ENCODE measurements at places on chromosomes 13 and 19.

DNA sequence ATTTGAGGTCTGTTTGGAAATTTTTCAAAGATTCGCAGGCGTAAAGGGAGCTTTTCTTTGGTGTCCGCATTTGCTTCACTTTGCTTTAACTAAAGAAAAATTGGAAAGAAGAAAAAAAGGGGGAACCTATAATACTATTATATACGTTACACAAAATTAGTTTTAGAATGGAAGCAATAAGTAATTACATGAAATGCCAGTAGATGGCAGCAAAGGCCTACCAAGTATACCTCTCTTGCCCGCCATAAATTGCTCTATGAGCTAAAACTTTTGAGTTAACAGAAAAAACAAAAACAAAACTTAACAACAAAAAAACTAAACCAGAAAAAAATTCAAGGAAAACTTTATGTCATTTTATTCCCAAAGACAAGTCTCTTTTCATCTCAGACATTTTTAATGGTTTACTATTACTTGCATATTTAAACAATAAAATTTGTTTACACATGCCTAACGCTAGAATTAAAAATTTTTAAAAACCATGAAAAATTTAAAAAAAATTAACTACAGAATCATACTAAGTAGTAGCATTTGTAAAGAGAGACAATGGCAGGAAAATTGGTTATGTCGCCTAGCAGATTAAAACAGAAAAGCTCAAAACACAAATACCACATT is 271.4 kb downstream of the NALCN start:
- no peak for DNase-seq

- no peak for DNase-seq
Observed at GRCh38 chr13:47085346-47085745, 188.5 kb upstream of the HTR2A start.

DNA sequence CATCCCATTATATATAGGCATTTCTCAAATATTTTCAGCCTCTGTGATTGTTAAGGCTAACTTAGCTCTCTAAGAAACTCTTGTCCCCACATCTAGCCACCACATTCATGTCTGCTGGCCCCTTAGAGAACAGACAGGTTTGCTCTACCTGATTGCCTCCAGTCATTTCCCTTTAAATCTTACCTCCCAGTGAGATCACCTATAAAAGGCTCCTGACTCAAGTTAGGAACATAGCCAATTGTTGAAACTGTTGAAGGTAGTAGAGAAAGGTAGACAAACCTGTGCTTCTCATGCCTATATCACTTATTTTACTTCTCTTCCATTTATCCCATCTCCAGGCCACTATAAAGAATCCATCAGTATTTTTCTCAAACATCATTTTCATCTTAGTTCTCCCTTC is 771.4 kb downstream of the DIAPH3 start:
- no peak for DNase-seq

- no peak for DNase-seq
Observed at GRCh38 chr13:58883405-58883804, 1251.9 kb downstream of the PCDH17 start.

- no peak for DNase-seq
Observed at GRCh38 chr19:17687857-17688784, at the start of gene UNC13A. UNC13A (minus strand) TSS chr19:17688354; CDS start chr19:17688199, 155 bp downstream.

- no peak for DNase-seq
Observed at GRCh38 chr13:40598569-40598968, 67.9 kb downstream of the FOXO1 start.

GRCh38 chr19:38021352-38021751 is 114.3 kb downstream of the SIPA1L3 start:
- DNase-seq: no peak

DNA sequence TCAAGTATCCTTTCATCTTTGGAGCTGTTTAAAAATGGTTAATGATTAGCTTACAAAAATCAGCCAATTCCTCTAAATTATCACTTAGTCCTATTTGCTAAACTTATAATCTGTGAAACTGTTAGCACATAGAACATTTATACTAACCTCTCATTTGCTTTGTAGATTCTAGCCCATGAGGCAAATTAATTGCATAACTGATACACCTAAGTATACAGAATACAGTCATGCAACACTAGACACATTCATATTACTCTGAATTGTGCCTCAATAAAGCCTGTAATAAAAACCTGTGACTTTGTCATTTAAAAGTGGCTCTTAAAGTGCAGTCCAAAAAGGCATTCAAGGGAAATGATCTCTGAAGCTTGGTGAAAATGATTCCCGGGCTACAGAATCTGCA is 21.0 kb downstream of the SERPINE3 start:
- DNase-seq: no peak

DNA sequence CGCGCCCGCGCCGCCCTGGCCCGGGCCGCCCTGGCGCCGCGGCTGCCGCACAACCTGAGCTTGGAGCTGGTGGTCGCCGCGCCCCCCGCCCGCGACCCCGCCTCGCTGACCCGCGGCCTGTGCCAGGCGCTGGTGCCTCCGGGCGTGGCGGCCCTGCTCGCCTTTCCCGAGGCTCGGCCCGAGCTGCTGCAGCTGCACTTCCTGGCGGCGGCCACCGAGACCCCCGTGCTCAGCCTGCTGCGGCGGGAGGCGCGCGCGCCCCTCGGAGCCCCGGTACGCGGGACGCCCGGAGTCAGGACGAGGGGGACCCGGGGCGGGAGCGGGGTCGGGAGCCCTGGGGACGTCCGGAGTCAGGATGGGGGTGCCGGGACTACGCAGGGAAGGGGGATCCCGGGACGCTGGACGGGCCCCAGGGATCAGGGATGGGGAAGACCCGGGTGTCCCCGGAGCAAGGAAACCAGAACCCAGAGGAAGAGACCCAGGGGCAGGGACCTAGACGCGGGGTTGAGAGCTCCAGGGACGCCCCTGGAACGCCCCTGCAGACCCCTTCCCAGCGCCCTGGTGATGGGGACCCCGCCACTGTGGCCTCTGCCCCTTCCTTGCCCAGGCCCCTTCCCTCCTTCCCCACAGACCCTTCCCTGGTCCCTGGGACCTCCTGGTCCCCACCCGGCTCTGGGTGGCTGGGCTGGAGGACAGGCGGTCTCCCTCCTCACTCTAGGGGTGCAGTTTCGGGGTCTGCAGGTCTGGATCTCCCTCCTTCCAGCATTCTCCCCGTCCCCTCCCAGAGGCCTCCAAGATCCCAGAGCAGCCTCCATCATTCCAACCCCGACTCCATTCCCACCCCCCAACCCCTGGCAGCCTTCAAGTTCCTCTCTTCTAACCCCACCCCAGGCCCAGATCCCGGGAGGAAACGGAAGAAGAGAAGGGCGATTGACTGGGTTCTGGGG is 645 bp downstream of the GRIN3B start:
- DNase-seq: no peak

DNA sequence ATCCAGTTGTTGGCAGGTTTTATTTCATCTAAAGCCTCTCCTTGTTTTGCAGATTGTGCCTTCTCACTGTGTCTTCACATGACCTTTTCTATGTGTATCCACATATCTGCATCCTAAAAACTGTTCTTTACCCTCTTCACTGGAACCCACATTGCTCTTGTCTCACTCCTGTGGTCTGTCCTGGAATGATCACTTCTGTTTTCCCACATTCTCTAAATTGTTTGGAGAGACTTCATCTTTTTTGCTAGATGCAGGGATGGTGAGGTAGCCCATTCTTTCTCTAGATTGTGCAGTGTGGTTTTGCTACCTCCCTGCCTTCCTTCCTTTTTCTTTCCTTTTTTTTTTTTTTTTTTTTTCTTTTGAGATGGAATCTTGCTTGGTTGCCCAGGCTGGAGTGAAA is 608.6 kb upstream of the MIR17HG start:
- DNase-seq: no peak

GRCh38 chr19:35417713-35418534 is 30.1 kb upstream of the FFAR2 start:
- no peak for DNase-seq

DNA sequence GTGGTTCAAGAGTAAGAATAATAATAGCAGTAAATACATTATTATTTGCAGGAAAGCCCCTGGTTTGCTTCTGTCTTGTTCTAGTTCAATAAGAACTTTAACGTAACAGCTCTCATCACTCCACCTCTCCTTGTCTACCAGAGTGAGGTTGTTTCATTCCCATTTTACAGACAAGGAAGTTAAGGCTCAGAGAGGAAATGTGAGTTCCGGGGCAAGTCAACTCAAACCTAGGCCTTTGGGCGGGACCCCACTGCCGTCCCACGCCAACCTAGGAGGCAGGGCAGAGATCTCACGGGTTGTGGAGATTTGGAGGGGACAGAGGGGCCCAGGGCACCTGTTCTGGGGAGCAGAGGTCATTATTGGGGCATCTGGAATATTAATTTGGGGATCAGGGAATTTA is 1.5 kb downstream of the MAP4K1 start:
- no peak for DNase-seq

DNA sequence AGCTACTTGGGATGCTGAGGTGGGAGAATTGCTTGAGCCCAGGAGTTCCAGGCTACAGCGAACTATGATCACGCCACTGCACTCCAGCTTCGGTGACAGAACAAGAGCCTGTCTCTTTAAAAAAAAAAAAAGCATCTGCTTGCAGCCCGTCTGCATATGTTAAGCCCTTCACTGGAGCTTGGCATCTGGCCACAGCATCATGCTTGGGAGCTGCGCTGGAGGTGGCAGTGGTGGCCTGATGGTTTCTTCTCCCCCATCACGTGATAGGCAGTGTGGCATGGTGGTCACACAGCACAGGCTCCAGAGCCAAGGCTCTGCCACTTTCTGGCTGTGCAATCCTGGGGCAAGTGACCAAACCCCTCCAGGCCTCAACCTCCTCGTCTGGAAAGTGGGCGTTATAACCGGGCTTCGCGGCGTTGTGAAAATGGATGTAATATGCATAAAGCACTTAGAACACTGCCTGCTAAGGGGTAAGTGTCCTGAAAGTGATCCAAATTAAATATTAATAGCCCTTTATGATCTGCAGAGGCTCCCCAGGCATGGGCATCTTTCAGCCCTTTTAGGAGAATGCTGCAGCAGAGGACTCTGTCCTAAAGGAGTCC is 24.4 kb downstream of the MARK4 start:
- no peak for DNase-seq

- no peak for DNase-seq
Observed at GRCh38 chr13:76231522-76232167, 595.5 kb downstream of the LMO7 start.

DNA sequence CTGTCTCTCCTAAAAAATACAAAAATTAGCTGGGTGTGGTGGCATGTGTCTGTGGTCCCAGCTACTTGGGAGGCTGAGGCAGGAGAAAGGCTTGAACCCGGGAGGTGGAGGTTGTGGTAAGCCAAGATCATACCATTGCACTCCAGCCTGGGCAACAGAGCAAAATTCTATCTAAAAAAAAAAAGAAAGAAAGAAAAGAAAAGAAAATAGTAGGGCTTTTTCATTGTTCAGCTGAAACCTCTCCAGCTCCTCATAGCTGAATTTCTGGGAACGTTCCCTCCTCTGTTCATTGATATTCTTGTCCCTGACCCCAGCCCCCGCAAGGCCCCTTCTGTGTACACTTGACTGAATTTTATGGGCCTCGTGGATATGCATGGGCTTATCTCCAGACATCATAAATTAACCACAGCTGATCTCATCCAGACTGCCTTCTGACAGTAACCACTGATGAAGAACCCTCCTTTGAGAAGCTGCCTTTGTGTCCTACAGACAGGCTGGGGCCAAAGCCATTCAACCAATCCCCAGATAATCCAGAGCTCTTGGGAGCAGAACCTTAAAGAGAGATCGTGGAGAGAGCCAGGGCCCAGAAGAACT is at the start of gene ELSPBP1:
Gene ELSPBP1, plus strand, starts transcription at position 424 of the 594 bp plus-strand sequence. CDS start 14,036 bp downstream, outside the sequence.
- DNase-seq: peak; percentile 15

GRCh38 chr19:47273313-47274070 is 1.2 kb upstream of the INAFM1 start:
- DNase-seq: no peak

DNA sequence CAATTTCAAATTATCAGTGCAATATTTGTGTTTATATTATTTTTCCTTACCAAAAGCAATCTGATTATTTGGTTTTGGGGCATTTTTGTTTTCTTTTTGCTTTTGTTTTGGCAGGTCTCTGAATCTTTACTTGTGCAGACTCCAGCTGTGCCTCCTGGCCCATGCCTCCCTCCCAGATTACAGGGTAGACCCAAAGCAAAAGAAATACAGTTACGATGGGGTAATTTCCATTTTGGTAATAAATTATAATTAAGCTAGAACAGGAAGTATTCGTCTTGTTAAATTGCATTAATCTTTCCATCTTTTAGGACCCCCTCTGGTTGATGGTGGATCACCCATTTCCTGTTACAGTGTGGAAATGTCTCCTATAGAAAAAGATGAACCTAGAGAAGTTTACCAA is 29.2 kb upstream of the MLNR start:
- no peak for DNase-seq

DNA sequence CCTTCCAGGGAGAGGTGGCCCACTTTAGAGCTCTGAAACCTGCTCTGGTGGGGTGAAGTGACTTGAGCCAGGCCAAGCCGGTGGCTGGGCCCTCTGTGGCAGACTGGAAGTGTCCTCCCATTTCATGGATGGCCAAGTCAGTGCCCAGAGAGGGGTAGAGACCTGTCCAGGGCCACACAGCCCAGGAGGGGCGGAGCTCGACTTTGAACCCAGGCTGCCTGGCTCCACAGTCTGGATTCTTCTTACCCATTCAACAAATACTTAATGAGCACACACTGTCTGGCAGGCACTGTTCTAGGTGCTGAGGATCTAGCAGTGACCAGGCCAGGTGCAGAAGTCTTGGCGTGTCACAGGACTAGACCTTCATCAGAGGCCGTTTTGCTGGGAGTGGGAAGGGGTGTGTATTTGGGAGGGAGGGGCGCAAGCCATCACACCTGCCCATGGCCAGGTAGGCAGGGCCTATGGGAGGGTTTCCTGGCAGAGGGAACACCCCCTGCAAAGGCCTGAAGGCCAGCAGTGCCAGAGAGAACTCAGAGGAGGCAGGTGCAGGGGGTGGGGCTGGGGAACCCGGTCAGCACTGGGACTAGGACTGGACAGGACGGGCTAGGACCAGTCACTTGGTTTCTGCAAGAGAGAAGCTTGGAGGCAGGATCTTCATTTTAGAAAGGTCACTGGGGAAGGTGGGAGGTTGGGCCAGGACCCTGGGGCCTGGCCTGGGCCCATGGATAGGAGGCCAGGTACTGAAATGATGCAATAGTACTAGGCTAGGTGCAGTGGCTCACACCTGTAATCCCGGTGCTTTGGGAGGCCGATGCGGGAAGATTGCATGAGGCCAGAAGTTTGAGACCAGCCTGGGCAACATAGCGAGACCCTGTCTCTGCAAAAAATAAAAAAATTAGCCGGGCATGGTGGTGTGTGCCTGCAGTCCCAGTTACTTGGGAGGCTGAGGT is 31.8 kb downstream of the DNM2 start:
- no peak for DNase-seq

GRCh38 chr19:8695501-8695900 is 3.1 kb downstream of the ACTL9 start:
- no peak for DNase-seq

DNA sequence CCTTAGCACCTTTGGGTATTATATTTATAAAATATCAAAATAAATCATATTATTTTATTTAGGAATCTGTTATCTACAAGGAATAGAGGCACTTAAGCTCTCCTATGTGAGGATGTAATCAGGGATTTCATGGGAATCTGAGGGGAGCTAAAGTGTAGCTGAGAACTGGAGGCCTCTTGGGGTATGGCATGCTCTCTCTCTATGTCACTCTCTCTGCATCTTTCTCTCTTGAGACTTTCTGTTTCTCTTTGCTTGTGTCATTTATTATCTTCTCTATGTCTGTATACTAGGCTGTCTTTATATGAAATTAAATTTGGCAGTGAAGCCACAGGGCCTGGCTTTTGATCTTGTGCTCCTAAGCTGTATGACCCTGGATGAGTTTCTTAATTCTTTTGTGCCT is 37.7 kb upstream of the SCEL start:
- DNase-seq: no peak

- no peak for DNase-seq
Observed at GRCh38 chr13:35345992-35346391, 130.5 kb downstream of the MAB21L1 start.

GRCh38 chr19:6108721-6109633 is 1.3 kb downstream of the RFX2 start:
- DNase-seq: no peak

All from epithelial cell of proximal tubule (primary cell).